ENCODE measurements at places on chromosomes 1 and 21.

DNA sequence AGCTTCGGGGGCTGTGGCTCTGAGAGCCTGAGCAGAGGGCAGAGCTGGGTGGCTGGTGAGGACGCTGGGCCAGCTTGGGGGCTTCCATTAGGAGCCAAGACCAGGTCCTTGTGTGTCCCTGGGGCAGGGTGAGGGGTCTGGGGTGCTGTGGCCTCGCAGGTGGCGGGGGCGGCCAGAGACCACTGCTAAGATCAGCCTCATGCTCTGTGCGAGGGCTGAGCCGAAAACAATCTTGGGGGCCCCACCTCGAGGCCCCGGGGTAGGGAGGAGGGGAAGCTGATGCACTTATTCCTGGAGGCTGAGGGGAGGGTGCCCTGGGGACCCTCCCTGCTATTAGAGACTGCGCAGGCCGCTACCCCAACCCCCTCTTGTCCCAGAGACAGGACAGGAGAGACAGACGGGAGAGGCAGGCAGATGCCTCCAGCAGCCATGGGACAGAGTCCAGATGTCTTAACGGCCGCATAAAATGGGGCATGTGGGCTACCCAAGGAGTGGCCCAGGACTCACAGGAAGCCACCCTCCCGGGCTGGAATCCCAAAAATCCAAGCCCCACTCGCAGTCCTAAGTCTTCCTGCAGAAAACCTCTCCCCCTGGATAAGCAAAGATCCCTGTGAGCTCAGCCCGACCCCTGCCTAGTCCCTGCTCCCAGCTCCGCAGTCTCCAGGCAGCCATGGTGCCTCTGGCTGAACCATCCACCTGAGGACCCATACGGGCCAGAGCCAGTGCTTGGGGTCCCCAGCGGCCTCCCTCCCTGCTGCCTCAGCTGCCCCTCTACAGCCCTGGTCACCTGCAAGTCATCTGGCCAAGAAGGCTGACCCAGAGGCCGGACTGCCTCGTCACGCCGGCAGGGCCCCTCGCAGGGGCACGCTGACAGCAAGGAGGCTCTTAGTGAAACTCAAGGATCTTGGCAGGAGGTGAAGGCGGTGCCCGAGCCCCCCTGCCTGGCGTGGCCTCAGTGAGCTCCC is 43.6 kb upstream of the COL18A1 start:
- DNase-seq = no peak

DNA sequence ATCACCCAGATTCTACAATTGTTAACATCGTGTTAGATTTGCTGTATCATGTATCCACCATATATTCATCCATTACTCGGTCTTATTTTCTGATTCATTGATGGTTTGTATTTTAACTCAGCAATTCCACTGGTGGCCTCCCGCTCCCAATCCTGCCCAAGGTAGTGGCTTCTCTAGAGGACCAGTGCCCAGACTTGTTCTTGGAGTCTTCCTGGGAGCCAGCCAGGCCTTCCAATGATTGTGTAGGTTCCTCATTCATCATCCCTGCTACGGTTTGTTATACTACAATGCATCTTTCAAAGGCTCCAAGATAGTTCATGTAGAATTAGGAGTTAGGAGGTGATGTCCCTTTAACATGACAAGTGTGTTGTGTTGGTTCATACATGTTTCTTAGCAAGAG is 451.1 kb downstream of the SETD4 start:
- no peak for DNase-seq

DNA sequence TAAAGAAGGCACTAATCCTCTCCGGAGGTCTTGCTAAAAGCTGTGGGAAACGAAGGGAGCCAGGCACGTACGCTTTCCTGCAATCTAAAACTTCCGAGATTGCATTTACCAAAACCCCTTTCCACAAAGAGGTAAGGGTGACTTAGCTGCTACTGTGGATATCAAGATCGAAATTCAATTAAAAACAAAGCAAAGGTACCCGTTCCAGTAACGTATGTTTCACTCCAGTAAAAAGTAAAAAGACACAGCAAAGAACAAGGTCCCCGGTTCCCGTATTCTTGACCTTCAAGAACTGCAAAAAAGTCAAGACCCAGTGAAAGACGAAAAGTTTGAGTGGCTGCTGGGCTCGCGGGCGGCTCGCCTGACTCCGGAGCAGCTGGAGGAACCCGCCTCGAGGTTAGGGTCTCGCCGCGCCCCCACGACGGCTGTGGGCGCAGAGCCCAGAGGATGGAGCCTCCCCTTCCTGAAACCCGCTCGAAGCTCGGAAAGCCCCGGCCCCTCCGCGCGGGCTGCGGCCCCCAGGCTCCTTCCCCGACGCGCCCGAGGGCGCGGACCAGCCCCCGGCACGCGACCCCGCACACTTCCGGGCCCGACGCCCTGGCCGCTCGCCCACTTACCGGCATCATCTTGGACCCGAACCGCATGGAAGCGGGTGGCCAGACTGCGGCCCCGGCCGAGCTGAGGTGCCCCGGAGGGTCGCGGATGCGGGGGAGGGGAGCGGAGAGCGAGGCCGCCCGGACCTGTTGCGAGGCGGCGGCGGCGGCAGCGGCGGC is 524 bp downstream of the TP53BP2 start:
- peak; percentile 49 for DNase-seq

- no peak for DNase-seq
Measured at GRCh38 chr1:17119076-17119772, at the start of gene PADI2. Gene PADI2, minus strand, starts transcription at chr1:17119451. Its CDS starts 80 bp downstream, at chr1:17119371.

GRCh38 chr1:209513226-209513625 is 70.3 kb upstream of the CAMK1G start:
- peak; percentile 56 for DNase-seq

DNA sequence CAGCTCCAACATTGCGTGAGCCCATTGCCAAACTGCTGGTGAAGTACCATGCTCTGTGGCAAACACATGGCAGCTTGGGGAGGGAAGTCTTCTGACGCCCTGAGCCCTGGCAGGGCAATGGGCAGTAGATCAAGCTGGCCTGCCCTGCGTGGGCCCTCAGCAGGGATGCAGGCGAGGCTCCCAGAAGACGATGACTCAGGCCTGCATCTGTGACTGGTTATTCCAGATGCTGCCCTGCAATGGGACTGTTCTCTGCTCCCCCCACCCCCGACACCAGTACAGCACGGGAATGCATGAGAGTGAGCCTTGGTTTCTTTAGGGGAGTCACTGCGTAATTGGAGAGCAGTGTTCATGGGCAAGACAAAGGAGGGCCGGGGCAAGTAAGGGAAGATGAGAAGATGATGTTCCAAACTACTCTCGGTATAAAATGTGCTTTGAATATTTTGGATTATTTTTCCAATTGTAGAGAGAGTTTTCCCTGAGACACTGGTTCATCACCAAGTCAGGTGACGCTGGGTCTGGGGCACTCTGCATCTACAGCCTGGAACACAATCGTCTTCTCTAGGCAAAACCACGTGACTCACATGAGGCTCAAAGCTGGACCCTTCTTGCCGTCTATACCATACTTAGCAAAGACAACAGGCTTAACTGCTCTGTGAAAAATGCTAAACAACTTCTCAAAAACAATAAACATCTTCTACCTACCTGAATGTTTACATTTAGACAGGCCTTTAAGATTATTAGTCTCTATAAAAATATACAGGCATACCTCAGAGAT is 9.0 kb upstream of the C1orf198 start:
- peak; percentile 49 for DNase-seq

GRCh38 chr1:163928651-163929050 is 606.9 kb downstream of the NUF2 start:
- DNase-seq = peak; percentile 19

- DNase-seq = peak; percentile 99
Measured at GRCh38 chr1:96416111-96416595, 305.4 kb upstream of the PTBP2 start.

- DNase-seq = no peak
Measured at GRCh38 chr21:16310176-16310575, 580.4 kb downstream of the USP25 start.

GRCh38 chr1:31183126-31183525 is 56.6 kb downstream of the NKAIN1 start:
- no peak for DNase-seq

DNA sequence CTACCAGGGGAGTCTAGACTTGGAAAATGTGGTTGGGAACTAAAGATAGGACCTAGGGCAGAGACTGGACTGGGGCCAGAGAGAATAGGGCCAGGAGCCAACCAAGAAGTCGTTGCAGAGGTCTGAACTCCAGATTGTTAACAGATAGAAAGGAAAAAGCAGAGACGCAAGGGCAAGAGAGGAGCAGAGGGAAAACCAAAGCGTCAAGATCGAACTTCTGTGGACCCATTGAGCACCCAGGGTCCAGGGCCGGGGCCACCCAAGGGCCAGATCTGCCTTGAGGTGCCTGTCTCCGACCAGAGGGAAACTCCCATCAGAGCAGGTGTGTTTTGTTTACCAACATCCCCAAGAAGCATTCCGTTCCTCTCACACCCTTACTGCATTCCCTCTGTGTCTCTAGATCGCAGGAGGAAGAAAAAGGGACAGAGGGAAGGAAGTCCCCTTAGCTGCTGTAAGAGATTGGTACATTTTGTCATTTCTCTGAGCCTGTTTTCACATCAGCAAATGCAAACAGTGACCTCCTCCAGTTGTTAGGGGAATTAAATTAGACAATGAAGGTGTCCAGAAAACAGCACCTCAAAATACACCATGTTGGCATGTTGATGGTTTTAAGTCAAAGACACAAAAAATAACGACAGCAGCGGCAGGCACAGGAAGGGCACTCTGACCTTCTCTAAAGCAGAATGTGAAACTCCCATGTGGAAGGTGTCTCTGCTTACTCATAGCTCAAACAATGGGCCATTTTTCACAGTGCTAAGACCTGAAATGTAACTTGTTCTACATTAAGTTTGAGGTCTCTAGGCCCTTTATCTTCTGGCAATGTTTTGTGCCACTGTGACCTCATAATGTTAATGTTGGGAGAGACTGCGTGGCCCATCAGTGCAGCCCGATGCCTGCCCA is 105.8 kb upstream of the RAB4A start:
- DNase-seq = no peak

DNA sequence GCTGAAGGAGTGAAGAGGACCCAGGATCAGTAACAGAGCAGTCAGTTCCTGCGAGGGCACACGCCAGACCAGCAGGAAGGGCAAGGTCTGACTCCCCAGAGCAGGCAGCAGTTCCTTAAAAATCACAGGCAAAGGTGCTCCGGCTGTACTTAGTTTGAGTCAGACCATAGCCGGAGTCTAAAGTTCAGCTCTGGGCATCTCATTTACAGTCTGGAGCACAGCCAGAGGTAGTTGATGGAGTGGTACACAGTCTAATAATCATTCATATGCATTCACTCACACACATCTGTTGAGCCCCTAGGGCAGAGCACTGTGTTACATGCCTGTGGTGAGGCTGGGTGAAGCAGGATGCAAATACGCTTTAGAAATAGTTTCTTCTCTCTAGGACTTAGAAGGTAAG is 7.3 kb upstream of the AMIGO1 start:
- DNase-seq = no peak

- DNase-seq = no peak
Measured at GRCh38 chr1:54289712-54290233, 89.8 kb downstream of the MRPL37 start.

DNA sequence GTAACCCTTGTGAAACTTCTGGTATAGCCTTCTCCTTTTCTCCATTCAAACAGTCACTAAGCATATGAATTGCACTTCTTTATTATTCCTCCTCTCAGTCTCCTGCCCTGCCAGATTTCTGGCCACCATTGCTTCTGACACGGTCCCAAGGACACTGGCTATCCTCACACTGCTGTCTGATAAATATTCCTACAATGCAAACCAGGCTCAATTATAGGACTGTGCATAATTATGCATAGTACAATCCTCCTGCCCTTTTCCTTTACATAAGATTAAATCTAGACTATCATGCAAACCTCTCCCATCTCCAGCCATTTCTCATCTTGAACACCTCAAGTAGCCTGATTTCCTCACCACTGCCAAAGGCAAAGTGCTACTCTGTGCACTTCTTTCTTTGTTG is 704.3 kb upstream of the ADAMTS5 start:
- no peak for DNase-seq

GRCh38 chr1:226646870-226647449 is 92.1 kb downstream of the ITPKB start:
- DNase-seq = no peak

- no peak for DNase-seq
Measured at GRCh38 chr21:34878501-34878900, 170.6 kb downstream of the RUNX1 start.

DNA sequence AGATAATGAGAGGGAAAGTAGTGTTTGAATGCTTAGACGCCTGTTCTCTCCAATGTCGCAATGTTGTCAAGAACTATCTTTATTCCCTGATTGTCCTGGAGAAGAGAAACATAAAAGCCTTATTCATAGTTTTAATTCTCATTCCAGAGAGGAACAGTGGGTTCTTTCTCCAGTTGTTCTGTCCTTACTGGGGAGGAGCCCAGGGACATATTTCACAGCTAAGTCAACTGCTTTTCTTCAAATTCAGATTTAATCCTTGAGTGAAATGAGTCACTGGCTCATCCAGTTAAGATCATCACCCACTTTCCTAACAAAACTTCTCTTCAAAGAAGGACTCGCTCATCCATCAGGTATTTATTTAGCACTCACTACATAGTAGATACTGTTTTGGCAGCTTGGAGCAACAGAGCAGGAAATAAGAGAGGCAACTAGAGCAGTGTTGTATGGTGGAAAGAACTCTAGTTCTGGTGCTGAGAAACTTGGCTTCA is 365.7 kb upstream of the USP24 start:
- DNase-seq = peak; percentile 98

DNA sequence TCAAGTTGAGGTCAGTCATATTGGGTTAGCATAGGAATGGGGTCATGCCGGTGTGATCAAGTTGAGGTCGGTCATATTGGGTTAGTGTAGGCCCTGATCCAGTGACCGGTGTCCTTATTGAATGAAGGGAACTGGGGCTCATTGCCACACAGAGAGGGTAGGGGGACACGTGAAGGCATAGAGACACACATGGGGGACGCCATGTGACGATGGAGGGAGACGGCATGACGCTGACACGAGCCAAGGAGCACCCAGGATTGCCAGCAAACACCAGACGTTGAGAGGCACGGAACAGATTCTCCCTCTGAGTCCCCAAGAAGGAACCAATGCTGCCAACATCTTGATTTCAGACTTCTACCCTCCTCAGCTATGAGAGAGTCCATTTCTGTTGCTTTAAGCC is 136.9 kb upstream of the ZBTB40 start:
- DNase-seq = no peak

- no peak for DNase-seq
Measured at GRCh38 chr21:36120304-36120888, 14.5 kb upstream of the CBR3 start.

DNA sequence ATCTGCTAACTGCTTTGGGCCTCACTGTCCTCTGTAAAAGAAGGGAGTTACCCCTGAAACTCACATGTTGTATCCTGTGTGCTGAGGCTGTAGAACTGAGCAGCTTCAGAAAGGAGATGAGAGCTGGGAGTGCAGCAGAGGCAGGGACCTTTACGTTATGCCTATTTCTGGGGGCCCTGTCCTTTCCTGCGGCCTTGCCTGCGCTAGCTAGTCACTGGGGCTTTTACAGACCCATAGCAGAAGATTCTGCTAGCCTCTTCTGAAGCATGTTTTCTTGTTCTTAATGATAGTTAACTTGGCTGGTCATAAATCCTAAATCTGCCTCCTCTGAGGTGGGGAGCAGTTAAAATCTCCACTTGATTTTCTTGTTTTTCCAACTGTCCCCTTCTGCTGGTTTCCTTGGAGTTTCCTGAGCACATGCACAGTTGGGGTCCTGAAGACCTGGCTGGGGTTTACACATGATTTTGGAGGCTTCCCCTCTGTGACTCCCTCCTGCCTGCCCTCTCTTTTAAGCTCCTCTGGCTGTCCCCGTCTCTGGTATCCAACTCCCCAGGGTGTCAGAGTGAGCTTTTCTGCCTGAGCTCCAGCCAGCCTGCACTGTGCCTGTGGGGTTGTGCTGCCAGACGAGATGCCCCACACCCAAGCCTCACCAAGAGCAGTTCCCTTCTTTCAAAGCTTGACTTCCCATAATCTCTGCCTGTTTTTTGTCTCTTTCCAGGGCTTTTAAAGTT is 76.6 kb downstream of the NOS1AP start:
- DNase-seq = no peak

GRCh38 chr1:31203215-31203614 is 36.5 kb downstream of the NKAIN1 start:
- no peak for DNase-seq
